Activated CD4-positive, alpha-beta T cell treated with anti-CD3 and anti-CD28 coated beads, Interleukin-2, amount 50 U/mL, for 1 hour (primary cell): ENCODE measurements at places on chromosomes 3 and 15.

- DNase-seq, result no peak
Observed at GRCh38 chr15:34651997-34652725, 68.7 kb upstream of the GOLGA8B start.

- no peak for DNase-seq
Observed at GRCh38 chr3:55818485-55818884, 331.4 kb upstream of the WNT5A start.

DNA sequence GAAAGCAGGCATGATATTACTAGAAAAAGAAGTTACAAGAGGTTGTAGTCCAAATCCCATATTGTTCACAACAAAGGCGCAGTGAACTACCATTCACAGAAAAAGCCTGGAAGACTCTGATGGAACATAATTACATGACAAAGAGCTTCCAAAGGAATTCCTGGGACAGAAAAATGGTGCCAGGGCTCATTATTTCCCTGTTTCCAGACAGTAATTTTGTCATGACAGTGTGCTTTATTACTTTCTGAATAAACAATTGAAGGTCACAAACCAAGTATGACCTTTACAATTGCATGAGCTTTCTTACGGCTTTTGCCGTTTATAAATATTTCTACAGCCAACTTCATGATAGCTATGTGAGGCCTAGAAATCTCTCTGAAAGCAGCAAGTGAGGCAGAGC is 61.0 kb downstream of the CYFIP1 start:
- DNase-seq, result no peak

DNA sequence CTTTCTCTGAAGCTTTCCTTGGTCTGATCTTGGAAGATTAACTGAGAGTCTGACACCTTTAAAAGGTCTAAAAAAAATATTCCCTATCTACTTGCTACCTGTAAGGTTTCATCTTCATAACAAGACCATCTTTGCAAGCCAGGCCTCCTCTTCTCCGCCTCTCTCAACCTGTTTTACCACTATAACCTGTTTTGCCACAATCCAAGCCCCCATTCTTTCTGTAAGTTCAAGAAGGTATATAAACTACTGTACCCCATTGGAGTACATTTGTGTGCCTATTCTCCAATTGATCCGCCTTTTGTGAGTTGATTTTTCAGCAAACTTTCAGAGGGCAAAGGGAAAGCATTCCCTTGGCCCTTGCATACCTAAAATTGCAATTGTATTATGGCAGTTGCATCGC is 319.3 kb upstream of the NECTIN3 start:
- no peak for DNase-seq

DNA sequence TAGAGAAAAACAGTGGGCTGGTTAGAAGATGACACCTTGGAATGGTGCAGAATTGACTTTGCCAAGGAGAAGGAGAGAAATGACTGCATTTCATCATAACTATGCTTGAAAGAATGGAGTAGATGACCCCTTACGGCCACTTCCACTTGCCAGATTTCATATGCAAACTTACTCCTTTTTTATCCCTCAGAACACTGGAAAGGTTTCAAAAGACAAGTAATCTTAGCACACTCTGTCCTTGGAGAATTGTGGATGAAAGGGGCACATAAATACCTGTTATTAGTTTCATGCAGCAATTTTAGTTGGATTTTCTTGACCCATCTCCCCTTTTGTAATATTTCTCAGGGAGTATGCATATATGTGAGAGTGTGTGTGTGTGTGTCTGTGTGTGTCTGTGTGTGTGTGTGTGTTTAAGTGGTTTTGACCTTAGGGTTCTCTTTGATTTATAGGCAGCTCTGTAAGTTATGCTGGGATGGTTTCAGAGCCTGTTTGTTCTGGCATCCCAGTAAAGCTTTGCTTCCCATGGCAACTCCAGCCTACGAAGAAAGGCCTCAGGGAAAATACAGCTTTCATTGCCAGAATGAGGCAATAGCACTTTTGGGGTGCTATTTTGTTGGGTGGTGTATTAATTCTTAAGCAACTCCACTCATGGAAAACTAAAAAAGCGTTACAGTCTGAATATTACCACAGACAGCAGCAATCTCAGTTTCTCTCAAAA is 122.2 kb upstream of the TP63 start:
- no peak for DNase-seq

- no peak for DNase-seq
Observed at GRCh38 chr3:58588030-58588614, 10.9 kb upstream of the FAM107A start.

DNA sequence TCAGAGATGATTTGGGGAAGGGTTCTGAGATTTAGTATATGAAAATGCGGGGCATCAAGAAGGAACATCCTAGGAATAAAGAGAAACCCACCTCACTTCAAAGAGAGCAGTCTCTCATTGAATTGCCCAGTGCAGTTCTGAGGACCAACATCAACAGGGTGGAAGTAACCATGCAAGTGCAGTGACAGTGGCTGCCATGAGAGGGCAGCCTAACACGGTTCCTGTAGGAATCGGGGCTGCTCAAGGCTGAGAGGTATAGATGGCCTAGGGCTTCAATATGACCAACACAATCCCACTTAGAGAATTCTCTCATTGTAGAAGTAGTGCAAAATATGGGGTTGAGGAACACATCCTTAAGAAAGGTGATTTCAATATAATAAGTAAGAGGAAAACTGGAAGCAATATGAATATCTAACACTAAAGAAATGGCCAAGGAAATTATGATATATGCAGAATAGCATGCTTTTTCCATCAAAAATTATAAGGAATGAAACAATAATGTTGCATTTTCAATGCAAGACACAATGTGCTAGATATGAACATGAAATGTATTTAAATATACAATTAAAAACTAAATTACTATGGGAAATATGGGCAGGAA is 51.1 kb upstream of the ARRDC4 start:
- DNase-seq, result peak; percentile 47

- no peak for DNase-seq
Observed at GRCh38 chr3:127005864-127006500, 23.1 kb downstream of the PLXNA1 start.
